ENCODE measurements at places on chromosomes 13 and 19.

- peaks cover 3% of the 10 kb centered on the region for H3K27me3 ChIP-seq
- DNase-seq = no peak
- H3K4me3 ChIP-seq = no peak overlapping the region
- no peaks in the 10 kb centered on the region for H3K36me3 ChIP-seq
- peaks cover 14% of the 10 kb centered on the region for H3K4me1 ChIP-seq
- H3K27ac ChIP-seq = peak overlapping the region; percentile 60
Measured at GRCh38 chr13:24670961-24671381, 9.2 kb upstream of the ATP12A start.

DNA sequence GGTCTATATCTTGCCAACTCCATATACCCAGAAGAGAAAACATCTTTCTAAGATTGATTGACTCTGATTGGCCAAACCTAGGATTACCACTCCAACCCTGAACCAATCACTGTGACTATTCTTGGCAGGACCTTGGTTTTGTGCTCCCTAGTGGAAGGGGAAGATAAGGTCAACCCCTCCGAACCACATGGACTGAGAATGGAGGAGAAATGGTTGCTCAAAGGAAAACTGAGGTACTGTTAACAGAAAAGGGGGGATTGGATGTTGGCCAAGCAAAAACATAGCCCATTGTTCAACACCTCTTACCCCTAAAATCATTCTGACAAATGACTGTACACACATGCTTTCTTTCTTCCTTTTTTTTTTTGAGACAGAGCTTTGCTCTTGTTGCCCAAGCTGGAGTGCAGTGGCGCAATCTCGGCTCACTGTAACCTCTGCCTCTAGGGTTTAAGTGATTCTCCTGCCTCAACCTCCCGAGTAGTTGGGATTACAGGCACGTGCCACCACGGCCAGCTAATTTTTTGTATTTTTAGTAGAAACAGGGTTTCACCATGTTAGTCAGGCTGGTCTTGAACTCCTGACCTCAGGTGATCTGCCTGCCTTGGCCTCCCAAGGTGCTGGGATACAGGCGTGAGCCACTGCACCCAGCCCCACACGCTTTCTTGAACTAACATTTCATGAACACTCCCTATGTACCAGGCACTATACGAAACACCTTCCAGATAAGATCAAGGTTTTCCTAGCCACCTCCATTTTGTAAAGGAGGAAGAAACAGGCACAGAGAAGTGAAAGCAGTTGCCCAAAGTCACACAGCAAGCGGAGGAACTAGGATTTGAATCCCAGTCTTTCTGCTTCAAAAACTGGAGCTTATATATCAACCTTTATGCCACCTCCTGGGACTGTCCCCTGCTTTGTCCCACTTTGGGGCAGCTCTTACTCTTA, 6.5 kb downstream of the MEIOSIN start:
- H3K27me3 ChIP-seq = no peaks in the 10 kb centered on the region
- no peak overlapping the region for H3K27ac ChIP-seq
- H3K4me1 ChIP-seq = no peaks in the 10 kb centered on the region
- no peak for DNase-seq
- H3K36me3 ChIP-seq = no peaks in the 10 kb centered on the region

DNA sequence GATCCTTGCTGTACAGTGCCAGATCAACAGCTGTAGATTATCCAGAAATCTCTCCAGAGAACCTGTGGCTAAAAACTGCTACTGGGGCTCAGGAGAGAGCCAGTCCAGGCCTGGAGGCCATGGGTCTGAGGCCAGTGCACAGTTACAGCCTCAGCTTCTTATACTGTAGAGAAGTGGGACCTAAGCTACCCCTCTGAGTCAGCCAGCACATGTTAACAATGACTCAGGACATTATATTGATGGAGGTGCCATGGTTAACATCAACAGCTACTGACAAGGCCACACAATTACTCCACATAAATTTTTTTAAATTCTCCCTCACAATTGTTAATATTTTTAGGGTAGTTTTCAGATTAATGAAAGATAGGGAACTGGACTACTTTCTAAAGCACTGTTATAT, 138.5 kb downstream of the RBM26 start:
- no peaks in the 10 kb centered on the region for H3K36me3 ChIP-seq
- no peak for DNase-seq
- no peaks in the 10 kb centered on the region for H3K4me1 ChIP-seq

GRCh38 chr19:38708413-38709024, 35.8 kb downstream of the CAPN12 start:
- peak overlapping the region; percentile 7 for H3K27ac ChIP-seq
- peaks cover 55% of the 10 kb centered on the region for H3K36me3 ChIP-seq
- DNase-seq = no peak
- no peaks in the 10 kb centered on the region for H3K27me3 ChIP-seq
- no peak overlapping the region for H3K4me3 ChIP-seq

GRCh38 chr13:39577203-39577602, 25.8 kb downstream of the LHFPL6 start:
- H3K4me1 ChIP-seq = no peaks in the 10 kb centered on the region
- no peak overlapping the region for H3K4me3 ChIP-seq
- DNase-seq = no peak
- no peak overlapping the region for H3K27ac ChIP-seq
- no peaks in the 10 kb centered on the region for H3K36me3 ChIP-seq

- H3K27ac ChIP-seq = peak overlapping the region; percentile 85
- H3K4me1 ChIP-seq = peaks cover 26% of the 10 kb centered on the region
- H3K27me3 ChIP-seq = no peaks in the 10 kb centered on the region
- peak; percentile 84 for DNase-seq
- H3K4me3 ChIP-seq = no peak overlapping the region
- peaks cover 67% of the 10 kb centered on the region for H3K36me3 ChIP-seq
Measured at GRCh38 chr13:110499621-110500281, 61.8 kb downstream of the RAB20 start.

DNA sequence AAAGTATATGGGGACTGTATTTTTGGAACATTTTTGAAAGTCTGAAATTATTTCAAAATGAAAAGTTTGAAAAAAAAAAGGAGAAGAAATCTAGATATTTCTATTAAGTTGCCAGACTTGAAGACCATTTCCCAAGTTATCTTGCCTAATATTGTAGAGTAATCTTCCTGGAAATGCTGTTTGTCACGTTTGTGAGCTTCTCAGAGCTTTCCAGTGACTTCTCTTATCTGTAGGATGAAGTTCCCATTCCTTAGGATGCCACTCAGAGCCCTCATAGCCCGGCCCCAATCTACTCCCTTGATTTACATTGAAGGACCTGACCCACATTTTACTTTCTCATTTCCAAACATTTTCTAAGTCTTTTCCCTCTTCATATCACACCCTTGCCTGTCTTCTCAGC, 23.6 kb downstream of the CEACAM8 start:
- no peak for DNase-seq
- H3K4me1 ChIP-seq = no peaks in the 10 kb centered on the region
- H3K27ac ChIP-seq = no peak overlapping the region
- H3K27me3 ChIP-seq = peaks cover 7% of the 10 kb centered on the region
- no peaks in the 10 kb centered on the region for H3K36me3 ChIP-seq

DNA sequence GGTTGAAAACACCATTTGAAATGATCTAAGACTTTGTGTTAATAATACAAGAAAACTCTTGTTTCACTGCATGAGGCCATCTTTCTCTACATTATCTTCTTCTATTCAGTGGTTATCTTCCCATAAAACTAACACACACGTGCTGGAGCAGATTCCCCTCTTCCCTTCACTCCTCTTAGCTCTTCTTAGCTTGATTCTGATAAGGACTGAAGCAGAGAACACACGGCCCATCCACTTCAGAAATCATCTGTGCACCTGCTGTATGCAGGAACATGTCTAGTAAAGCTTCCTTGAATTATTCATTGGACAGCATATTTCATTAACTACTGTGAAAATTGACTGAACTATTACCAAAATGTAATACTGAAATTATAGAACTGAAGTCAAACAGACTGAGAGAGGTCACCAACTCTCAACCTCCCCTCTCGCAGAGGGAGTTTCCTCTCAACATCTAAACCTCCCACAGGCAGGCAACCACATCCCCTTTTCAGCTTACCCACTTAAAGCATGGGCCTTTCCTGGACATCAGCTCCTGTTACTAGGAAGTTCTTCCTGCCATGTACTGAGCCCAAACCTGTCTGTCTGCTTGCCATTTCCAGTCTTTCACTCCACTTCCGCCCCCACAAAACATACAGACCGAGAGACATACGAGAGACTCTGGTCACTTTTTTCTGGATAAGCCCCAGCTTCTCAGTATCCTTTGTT, 113.9 kb downstream of the CRYL1 start:
- H3K36me3 ChIP-seq = no peaks in the 10 kb centered on the region
- H3K4me3 ChIP-seq = no peak overlapping the region
- no peak for DNase-seq
- no peak overlapping the region for H3K27ac ChIP-seq
- peaks cover 6% of the 10 kb centered on the region for H3K4me1 ChIP-seq

GRCh38 chr19:38402623-38402966, 298 bp upstream of the FAM98C start:
- H3K27me3 ChIP-seq = no peaks in the 10 kb centered on the region
- no peaks in the 10 kb centered on the region for H3K36me3 ChIP-seq
- H3K4me1 ChIP-seq = peaks cover 4% of the 10 kb centered on the region
- no peak for DNase-seq
- H3K4me3 ChIP-seq = peak overlapping the region; percentile 56

GRCh38 chr19:56748378-56748777, 76.8 kb upstream of the ZNF835 start:
- no peaks in the 10 kb centered on the region for H3K27me3 ChIP-seq
- H3K4me3 ChIP-seq = no peak overlapping the region
- no peaks in the 10 kb centered on the region for H3K4me1 ChIP-seq
- no peak for DNase-seq
- no peaks in the 10 kb centered on the region for H3K36me3 ChIP-seq

DNA sequence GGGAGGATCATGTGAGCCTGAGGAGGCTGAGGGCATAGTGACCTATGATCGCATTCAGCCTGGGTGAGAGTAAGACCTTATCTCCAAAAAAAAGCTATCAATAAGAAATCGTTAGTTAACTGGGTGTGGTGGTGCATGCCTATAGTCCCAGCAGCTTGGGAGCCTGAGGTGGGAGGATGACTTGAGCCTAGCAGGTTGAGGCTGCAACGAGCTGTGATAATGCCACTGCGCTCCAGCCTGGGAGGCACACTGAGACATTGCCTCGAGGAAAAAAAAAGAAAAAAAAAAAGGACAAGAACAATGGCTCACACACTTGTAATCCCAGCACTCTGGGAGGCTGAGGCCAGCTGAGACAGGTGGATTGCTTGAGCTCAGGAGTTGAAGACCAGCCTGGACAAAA, 16.2 kb downstream of the PSPC1 start:
- H3K36me3 ChIP-seq = peaks cover 6% of the 10 kb centered on the region
- no peak for DNase-seq
- H3K4me3 ChIP-seq = no peak overlapping the region
- no peak overlapping the region for H3K27ac ChIP-seq

DNA sequence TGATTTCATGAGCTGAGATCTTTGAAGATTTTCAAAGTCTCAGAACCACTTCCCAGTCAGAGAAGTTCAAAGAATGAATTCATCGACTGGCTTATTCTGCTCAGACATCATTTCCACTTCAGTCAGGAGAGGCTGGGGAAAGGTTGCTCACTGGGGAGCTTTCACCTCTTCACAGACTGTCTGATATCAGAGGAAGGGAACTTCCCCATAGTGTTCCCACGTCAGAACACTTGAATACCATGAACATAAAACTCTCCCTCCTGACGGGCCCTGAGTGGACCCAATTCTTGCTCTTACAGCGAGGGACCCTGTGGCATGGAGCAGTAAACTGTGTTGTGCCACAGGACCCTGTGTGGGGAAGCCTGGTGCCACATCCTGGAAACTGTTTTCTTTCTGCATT, 492.6 kb downstream of the COG6 start:
- DNase-seq = no peak

- no peak overlapping the region for H3K4me3 ChIP-seq
- peaks cover 4% of the 10 kb centered on the region for H3K27me3 ChIP-seq
- no peak for DNase-seq
- no peaks in the 10 kb centered on the region for H3K4me1 ChIP-seq
- H3K36me3 ChIP-seq = no peaks in the 10 kb centered on the region
Measured at GRCh38 chr13:43196750-43197370, 173.5 kb downstream of the DNAJC15 start.

- peak within 1 kb of the TSS; percentile 80 for H3K4me3 ChIP-seq
- H3K4me1 ChIP-seq = peaks cover 16% of the 10 kb centered on the region
- no peaks in the 10 kb centered on the region for H3K36me3 ChIP-seq
- no peaks in the 10 kb centered on the region for H3K27me3 ChIP-seq
- DNase-seq = peak; percentile 76
- peak within 1 kb of the TSS; percentile 91 for H3K27ac ChIP-seq
Measured at GRCh38 chr19:43619262-43620060, at the start of gene ZNF428. Gene ZNF428 (minus strand): TSS chr19:43619629. CDS start chr19:43614304, 5,325 bp downstream.

DNA sequence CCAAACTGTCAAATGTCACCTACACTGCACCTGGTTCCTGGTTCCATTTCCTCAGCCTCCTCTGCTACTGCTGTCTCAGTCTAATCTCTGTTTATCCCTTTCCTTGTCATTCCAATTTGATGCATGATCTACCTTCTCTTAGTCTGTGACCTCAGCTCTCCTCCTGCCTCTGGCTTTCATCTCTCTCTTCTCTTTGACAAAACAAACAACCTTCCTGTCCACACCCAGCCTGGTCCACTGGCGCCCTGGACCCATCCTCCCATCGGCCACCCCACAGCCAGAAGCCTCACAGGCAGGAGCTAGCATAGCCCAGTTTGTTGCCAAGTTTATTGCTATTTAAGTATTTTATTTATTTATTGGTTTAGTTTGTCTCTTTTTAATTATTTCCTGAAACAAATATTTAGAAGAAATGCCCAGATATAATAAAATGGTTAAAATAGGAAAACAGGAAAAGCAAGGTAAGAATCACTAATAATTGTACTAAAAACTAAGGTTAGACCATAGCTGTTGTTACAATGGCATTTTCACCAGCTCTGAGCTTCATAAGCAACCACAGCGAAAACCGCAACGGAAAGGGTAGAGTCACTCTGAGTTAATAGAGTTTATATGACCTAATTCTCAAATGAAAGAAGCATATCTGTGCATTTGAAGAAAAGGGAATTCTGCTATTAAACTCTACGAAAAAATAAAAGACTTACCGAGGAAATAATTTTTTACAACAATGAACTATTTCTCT, 68.6 kb downstream of the EFNB2 start:
- H3K4me1 ChIP-seq = peaks cover 8% of the 10 kb centered on the region
- no peak for DNase-seq
- peaks cover 3% of the 10 kb centered on the region for H3K27me3 ChIP-seq
- no peak overlapping the region for H3K4me3 ChIP-seq

- H3K4me1 ChIP-seq = no peaks in the 10 kb centered on the region
- H3K27ac ChIP-seq = no peak overlapping the region
- no peaks in the 10 kb centered on the region for H3K27me3 ChIP-seq
- H3K4me3 ChIP-seq = no peak overlapping the region
- DNase-seq = no peak
Measured at GRCh38 chr13:62299988-62300387, 884.3 kb upstream of the PCDH20 start.

DNA sequence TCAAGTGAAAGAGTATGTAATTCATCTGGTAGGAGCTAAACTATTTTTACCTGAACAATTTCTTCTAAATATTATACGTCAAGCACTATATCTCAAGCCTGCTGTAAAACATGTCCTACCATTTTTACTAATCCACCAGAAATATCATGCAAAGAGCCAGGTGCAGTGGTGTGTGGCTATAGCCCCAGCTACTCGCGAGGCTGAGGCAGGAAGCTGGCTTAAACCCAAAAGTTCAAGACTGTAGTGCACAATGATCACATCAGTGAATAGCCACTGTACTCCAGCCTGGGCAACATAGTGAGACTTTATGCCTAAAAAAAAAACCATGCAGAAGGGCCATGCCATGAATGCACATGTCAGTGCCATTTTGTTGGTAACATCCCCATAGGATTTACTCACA, 20.7 kb upstream of the CLN5 start:
- H3K4me3 ChIP-seq = no peak overlapping the region
- no peak overlapping the region for H3K27ac ChIP-seq
- H3K36me3 ChIP-seq = no peaks in the 10 kb centered on the region
- no peak for DNase-seq
- peaks cover 11% of the 10 kb centered on the region for H3K27me3 ChIP-seq
- H3K4me1 ChIP-seq = no peaks in the 10 kb centered on the region
